ENCODE measurements at places on chromosomes 5 and 9. TPM values are rescaled to one million over a fixed set of nuclear protein-coding genes. Genes with fewer than 3 reads are reported as not detected.

Gene GABBR2
- 0.33 TPM for total RNA-seq

Gene PCDHB7
- total RNA-seq = 1.5 TPM

Gene PCDHA9
- 0.26 TPM for total RNA-seq

Gene TNIP1
- 59.1 TPM for total RNA-seq

Gene MARCOL
- total RNA-seq = not detected

DNA sequence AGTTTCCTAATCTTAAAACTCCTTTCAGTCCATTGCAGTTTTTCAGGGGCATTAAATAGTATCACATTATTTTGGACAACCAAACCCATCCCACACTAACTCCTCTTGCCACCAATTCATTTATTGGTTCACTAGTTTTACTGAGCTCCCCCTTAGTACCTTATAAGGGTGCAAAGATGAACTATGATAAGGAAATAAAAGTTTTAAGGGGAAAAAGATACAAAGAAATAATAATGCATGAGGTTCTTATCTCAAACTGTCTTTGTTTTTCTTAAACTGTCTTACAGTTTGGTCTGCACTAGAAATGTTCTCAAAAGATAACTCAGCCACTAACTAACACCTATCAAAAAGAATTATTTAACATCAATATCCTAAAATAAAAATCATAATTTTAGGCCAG is 8.4 kb downstream of the SCAI start:
- H3K4me1 ChIP-seq = peaks cover 2% of the 10 kb centered on the region
- no peak for DNase-seq
- H3K4me3 ChIP-seq = no peak overlapping the region

- no peaks in the 10 kb centered on the region for H3K36me3 ChIP-seq
- no peaks in the 10 kb centered on the region for H3K27me3 ChIP-seq
- DNase-seq = peak; percentile 67
- H3K27ac ChIP-seq = no peak overlapping the region
- H3K4me3 ChIP-seq = no peak overlapping the region
Observed at GRCh38 chr9:70484232-70485130, 70.0 kb upstream of the KLF9 start.

DNA sequence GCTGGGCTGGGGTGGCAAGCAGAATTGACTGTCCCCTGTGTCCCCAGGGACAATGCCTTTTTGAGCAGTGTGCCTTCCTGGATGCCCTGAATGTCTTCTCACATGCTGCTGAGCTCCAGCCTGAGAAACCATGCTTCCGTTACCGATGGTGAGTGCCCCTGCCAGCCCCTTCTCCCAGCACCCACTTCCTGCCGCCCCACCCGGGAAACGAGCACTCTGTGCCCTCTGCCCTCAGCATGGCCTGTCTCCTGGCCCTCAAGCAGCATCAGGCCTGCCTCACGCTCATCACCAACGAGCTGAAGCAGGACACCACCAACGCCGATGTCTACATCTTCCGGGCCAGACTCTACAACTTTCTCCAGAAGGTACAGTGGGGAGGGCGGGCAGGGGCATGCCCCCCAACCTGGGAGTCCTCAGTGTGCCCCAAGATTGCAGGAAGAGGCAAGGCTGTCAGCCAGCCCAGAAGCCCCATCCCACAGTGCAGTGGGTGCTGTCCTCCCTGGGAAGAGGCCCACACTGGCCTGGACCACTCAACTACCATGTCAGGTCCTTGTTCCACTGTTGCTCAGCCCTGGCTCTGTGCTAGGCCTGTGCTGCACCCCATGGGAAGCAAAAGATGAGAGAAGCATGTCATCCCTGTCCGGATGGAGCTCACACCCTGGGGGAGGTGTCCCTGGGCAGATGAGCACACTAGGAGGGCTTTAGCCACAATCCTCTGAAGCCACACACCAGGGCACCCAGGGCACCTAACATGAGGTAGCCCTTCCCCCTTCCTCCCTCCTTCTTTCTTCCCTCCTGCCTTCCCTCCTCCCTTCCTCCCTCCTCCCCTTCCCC is 4.4 kb downstream of the TTC16 start:
- H3K27me3 ChIP-seq = no peaks in the 10 kb centered on the region
- H3K36me3 ChIP-seq = no peaks in the 10 kb centered on the region
- H3K4me3 ChIP-seq = no peak overlapping the region
- no peak overlapping the region for H3K27ac ChIP-seq
- peaks cover 16% of the 10 kb centered on the region for H3K4me1 ChIP-seq

DNA sequence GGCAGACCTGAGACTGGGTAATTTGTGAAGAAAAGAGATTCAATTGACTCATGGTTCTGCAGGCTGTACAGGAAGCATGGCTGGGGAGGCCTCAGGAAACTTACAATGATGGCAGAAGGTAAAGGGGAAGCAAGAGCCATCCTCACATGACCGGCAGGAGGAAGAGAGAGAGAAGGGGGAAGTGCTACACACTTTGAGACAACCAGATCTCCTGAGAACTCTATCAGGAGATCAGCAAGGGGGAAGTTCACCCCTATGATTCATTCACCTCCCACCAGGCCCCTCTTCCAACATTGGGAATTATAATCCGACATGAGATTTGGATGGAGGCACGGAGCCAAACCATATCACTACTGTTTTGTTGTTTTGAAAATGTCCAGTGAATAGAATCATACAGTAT is 110.2 kb downstream of the DAPK1 start:
- no peak overlapping the region for H3K4me3 ChIP-seq
- DNase-seq = no peak
- H3K27ac ChIP-seq = no peak overlapping the region
- H3K36me3 ChIP-seq = no peaks in the 10 kb centered on the region
- H3K27me3 ChIP-seq = no peaks in the 10 kb centered on the region

Gene GRM6
- total RNA-seq = not detected

- no peaks in the 10 kb centered on the region for H3K27me3 ChIP-seq
- no peaks in the 10 kb centered on the region for H3K36me3 ChIP-seq
- DNase-seq = peak; percentile 33
- no peak overlapping the region for H3K4me3 ChIP-seq
- H3K4me1 ChIP-seq = peaks cover 17% of the 10 kb centered on the region
Observed at GRCh38 chr5:148973455-148973854, 89.4 kb downstream of the SH3TC2 start.

Gene CLTB
- total RNA-seq = 94.3 TPM

- H3K36me3 ChIP-seq = peaks cover 10% of the 10 kb centered on the region
- H3K4me1 ChIP-seq = peaks cover 8% of the 10 kb centered on the region
- peak; percentile 86 for DNase-seq
- peak overlapping the region; percentile 59 for H3K27ac ChIP-seq
Observed at GRCh38 chr9:93116072-93116961, 17.7 kb downstream of the NINJ1 start.

DNA sequence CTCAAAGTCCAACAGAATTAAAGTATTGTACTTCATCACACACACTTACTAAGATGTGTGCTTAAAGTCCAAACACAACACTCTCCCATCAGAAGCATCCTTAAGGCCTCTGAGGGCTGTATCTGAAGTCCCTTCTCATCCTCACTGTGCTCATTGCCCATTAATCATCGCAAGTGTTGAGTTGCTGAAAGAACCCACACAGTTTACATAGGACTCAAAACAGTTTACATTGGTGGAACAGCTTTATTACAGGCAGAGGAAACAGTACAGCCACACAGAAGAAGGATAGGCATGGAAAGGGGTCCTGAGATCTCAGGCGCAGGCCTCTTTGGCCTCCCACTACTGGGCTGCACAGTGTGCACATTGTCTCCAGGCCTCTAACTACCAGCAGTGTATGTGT is 113.4 kb downstream of the CMYA5 start:
- H3K27ac ChIP-seq = no peak overlapping the region
- no peaks in the 10 kb centered on the region for H3K27me3 ChIP-seq
- no peaks in the 10 kb centered on the region for H3K36me3 ChIP-seq
- no peak overlapping the region for H3K4me3 ChIP-seq
- DNase-seq = no peak

GRCh38 chr5:53237876-53238275 is 128.3 kb upstream of the MOCS2 start:
- H3K27ac ChIP-seq = no peak overlapping the region
- no peaks in the 10 kb centered on the region for H3K36me3 ChIP-seq
- no peak overlapping the region for H3K4me3 ChIP-seq
- no peaks in the 10 kb centered on the region for H3K4me1 ChIP-seq
- no peaks in the 10 kb centered on the region for H3K27me3 ChIP-seq
- no peak for DNase-seq

DNA sequence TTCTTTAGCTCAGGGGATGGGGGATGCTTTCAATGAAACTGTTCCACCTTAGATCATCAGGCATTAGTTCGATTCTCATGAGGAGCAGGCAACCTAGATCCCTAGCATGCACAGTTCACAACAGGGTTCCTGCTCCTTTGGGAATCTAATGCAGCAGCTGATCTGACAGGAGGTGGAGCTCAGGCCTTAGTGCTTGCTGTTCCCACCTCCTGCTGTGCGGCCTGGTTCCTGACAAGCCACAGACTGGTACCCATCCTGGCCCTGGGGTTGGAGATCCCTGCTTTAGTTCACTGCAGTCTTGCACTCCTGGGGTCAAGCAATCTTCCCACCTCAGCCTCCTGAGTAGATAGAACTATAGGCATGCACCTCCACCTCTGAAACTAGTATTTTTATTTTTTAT is 1369.8 kb upstream of the NUDT12 start:
- H3K27me3 ChIP-seq = no peaks in the 10 kb centered on the region
- no peak overlapping the region for H3K4me3 ChIP-seq
- H3K36me3 ChIP-seq = no peaks in the 10 kb centered on the region
- H3K4me1 ChIP-seq = no peaks in the 10 kb centered on the region

Gene OTP
- not detected for total RNA-seq

GRCh38 chr5:180138214-180138975 is 66.8 kb upstream of the RNF130 start:
- no peak for DNase-seq
- H3K36me3 ChIP-seq = no peaks in the 10 kb centered on the region
- no peaks in the 10 kb centered on the region for H3K27me3 ChIP-seq
- H3K4me3 ChIP-seq = no peak overlapping the region

GRCh38 chr5:149367249-149367971 is 9.6 kb downstream of the PCYOX1L start:
- H3K4me3 ChIP-seq = no peak overlapping the region
- no peaks in the 10 kb centered on the region for H3K27me3 ChIP-seq
- DNase-seq = peak; percentile 71

- H3K27me3 ChIP-seq = no peaks in the 10 kb centered on the region
- H3K27ac ChIP-seq = no peak overlapping the region
- H3K4me3 ChIP-seq = no peak overlapping the region
- no peak for DNase-seq
- H3K4me1 ChIP-seq = no peaks in the 10 kb centered on the region
Observed at GRCh38 chr5:11378461-11378860, 525.8 kb downstream of the CTNND2 start.

- DNase-seq = no peak
- H3K36me3 ChIP-seq = no peaks in the 10 kb centered on the region
- H3K4me1 ChIP-seq = no peaks in the 10 kb centered on the region
- H3K4me3 ChIP-seq = no peak overlapping the region
- H3K27me3 ChIP-seq = peaks cover 43% of the 10 kb centered on the region
Observed at GRCh38 chr9:137163805-137164204, 6.0 kb downstream of the LRRC26 start.

Gene TAS2R1
- not detected for total RNA-seq

DNA sequence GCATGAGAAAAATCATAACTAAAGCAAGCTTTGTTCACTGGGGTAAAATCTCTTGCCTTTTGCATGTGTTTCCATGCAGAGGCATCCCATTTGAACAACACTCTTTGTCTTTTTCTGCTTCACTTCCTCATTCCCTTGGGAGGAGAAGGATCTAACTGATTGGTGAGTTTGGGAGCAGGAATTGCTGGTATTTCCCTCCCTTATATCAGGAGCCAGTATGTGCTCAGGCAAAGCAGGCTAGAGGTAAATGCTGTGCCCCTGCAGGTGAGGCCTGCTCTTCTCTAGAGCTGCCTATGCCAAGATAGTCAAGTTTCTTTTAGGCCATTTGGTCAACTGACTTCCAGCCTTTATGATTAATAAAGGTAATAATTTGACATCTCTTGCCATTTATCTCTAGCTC is 179.9 kb downstream of the COX7C start:
- no peaks in the 10 kb centered on the region for H3K36me3 ChIP-seq
- peak; percentile 0 for DNase-seq
- no peak overlapping the region for H3K4me3 ChIP-seq
- no peaks in the 10 kb centered on the region for H3K27me3 ChIP-seq
- no peaks in the 10 kb centered on the region for H3K4me1 ChIP-seq

Gene CHD1
- total RNA-seq = 48.4 TPM

DNA sequence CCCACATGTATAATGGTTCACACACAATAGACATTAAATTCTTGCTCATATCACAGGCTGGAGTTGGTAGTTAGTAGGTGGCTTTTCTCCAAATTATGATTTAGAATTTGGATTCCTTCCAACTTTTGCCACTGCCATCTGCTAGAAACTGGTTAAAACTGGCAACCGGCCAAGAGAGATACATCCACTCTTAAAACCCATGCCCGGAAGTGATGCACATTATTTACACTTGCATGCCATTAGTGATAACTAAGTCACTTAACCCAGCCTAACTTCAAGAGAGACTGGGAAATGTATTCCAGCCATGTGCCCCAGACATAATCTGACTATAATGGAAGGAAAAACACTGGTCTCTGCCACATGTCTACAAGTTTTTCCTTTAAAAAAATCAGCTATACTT is 395.7 kb upstream of the SEMA6A start:
- H3K27ac ChIP-seq = no peak overlapping the region
- no peak overlapping the region for H3K4me3 ChIP-seq
- no peaks in the 10 kb centered on the region for H3K27me3 ChIP-seq

DNA sequence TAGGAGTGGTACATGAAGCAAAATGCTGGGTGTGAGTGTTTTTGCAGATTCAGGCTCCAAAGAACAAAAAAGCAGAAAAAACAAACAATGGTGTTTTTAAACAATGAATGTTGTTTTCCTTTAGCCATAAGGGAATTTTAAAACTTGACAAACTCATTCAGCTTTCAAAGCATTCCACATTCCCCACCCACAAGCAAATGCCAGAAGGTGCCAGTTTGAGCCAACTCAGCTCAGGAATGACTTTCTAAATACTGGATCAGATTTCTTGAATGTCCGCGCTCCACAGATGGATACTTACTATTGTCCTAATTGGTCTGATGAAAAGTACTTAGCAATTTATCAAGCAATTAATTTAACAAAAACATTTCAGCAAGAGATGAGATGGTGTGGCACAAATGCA is 12.9 kb upstream of the MOB3B start:
- H3K27ac ChIP-seq = no peak overlapping the region
- H3K36me3 ChIP-seq = no peaks in the 10 kb centered on the region
- no peaks in the 10 kb centered on the region for H3K27me3 ChIP-seq
- H3K4me1 ChIP-seq = peaks cover 7% of the 10 kb centered on the region
- no peak overlapping the region for H3K4me3 ChIP-seq

- peak overlapping the region; percentile 11 for H3K27ac ChIP-seq
- no peaks in the 10 kb centered on the region for H3K27me3 ChIP-seq
- peak; percentile 60 for DNase-seq
- no peaks in the 10 kb centered on the region for H3K4me1 ChIP-seq
- H3K4me3 ChIP-seq = no peak overlapping the region
Observed at GRCh38 chr5:33300209-33300742, 140.5 kb upstream of the TARS1 start.
